ENCODE measurements at places on chromosomes 2 and 18. TPM values are rescaled to one million over a fixed set of nuclear protein-coding genes. Genes with fewer than 3 reads are reported as not detected.

- DNase-seq = no peak
Measured at GRCh38 chr2:160076241-160076640, 13.8 kb upstream of the PLA2R1 start.

GRCh38 chr2:172089005-172089504 lies 3.7 kb downstream of the DLX1 start:
- no peak for DNase-seq

DNA sequence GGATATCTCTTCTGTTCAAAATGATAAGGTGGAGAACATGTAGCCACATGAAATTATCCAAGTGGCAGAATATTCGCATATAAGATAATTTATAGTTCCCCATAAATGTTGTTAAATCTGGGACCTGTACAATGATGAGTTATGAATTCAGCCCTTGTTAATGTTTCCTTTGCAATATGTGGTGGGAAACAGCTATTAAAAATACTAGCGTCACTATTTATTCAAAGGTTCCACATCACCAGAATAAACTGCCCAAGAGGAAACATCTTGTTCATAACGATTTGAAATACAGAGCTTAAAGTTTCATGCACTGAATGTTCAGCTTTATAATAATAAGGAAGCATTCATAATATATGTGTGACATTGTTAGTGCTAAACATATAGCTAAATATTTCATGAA lies 223.9 kb upstream of the TCF4 start:
- DNase-seq = no peak

- DNase-seq = no peak
Measured at GRCh38 chr2:233429175-233429897, 75.0 kb downstream of the DGKD start.

The FAP gene
- 0.34 TPM for total RNA-seq

DNA sequence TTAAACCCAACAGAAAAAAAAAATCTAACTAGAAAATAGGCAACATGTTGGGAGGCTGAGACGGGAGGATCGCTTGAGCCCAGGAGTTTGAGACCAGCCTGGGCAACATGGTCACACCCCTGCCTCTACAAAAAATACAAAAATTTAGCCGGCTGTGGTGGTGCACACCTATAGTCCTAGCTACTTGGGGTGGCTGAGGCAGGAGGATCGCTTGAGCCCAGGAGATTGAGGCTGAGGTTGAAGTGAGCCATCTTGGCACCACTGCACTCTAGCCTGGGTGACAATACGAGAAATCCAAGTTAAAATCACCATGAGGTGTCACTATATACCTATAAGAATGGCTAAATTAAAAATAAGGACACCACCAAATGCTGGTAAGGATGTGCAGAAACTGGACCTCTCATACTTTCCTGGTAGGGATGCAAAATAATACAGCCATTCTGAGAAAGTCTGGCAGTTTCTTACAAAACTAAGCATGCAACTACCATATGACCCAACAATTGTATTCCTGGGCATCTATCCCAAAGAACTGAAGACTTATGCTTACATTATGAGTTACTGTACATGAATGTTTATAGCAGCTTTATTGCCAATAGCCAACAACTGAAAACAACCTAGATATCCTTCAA lies 2.2 kb downstream of the SEPTIN10 start:
- DNase-seq = no peak

GRCh38 chr2:240205772-240206171 lies 65.3 kb upstream of the OTOS start:
- DNase-seq = no peak

DNA sequence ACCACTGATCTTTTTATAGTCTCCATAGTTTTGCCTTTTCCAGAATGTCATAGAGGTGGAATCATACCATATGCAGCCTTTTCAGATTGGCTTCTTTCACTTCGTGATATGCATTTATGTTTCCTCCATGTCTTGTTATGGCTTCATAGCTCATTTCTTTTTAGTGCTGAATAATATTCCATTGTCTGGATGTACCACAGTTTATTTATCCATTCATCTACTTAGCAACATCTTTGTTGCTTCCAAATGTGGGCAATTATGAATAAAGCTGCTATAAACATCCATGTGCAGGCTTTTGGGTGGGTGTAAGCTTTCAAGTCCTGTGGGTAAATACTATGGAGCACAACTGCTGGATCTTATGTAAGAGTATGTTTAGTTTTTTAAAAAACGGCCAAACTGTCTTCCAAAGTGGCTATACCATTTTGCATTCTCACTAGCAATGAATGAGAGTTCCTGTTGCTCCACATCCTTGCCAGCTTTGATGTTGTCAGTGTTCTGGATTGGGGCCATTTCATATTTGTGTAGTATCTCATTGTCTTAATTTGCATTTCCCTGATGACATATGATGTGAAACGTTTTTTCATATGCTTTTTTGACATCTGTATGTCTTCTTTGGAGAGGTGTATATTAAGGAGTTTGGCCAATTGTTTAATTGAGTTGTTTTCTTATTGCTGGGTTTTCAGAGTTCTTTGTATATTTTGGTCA lies 20.6 kb downstream of the STPG4 start:
- no peak for DNase-seq

- no peak for DNase-seq
Measured at GRCh38 chr2:161206471-161207032, 46.3 kb downstream of the TANK start.

DNA sequence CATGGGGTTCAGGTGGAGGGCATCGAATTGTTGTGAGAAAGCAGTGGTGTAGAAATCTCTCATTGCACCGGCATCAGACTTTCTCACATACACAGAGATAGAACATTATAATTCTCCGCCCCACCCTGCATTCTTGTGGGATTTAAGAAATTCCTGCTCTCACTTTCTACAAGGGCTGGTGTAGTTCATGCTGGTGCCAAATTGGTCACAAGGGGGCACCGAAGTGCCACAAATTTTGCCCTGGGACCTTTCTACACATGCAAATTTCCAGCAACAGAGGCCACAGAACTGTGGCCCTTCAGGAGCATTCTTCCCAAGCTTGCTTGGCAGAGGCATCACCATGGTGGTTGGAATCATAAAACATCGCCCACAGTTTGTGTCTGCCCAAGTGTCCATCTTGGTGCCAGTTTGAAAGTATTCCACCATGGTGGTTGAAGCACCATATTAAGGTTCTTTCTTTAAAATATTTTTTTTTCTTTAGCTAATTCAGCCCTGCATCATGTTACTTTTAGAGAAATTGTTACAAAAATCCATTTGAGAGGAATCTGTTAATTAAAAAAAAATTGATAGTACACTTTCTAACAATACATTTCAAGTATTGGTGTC lies 521.2 kb upstream of the FANCL start:
- no peak for DNase-seq
